Tibial nerve (tissue), 4 donors: ENCODE measurements at places on chromosomes 4 and X. TPM values are rescaled to one million over a fixed set of nuclear protein-coding genes. Genes with fewer than 3 reads are reported as not detected.

The ADAM29 gene
- not detected for total RNA-seq

DNA sequence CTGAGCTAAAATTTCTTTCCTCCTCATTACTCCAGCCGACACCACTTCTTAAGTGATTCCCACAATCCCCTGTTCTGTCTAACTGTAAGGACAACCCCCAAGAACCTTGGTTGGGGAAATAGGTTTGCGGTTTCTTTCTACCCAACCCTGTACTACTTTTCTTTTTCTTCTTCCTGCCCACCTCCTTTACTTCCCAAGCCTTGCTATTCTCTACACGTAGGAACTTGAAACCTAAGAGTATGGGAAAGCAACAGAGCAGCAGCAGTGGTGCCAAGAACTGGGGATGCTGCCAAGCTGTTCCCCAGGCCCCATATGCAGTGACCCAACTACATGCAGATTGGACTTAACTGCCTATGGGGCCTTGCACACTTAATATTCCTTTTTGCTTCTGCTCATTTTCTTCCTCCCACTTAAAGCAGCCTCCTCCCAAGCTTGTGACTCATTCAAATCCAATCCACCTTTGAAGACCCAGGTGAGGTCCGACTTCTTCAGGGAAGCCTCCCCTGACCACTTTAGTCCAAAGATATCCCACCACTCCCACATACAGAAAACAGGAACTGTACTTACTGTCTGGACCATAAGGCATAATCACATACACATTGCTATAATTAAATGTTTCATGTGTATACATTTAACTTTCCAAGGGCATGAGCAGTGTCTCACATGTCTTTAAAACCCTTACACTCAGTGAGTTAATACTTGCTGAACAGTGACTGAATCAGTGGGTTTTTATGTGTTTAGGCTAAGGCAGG, 1.7 kb downstream of the FAM120C start:
- no peak for DNase-seq

The HMX1 gene
- total RNA-seq: not detected

The ZDHHC9 gene
- 19.2 TPM for total RNA-seq

DNA sequence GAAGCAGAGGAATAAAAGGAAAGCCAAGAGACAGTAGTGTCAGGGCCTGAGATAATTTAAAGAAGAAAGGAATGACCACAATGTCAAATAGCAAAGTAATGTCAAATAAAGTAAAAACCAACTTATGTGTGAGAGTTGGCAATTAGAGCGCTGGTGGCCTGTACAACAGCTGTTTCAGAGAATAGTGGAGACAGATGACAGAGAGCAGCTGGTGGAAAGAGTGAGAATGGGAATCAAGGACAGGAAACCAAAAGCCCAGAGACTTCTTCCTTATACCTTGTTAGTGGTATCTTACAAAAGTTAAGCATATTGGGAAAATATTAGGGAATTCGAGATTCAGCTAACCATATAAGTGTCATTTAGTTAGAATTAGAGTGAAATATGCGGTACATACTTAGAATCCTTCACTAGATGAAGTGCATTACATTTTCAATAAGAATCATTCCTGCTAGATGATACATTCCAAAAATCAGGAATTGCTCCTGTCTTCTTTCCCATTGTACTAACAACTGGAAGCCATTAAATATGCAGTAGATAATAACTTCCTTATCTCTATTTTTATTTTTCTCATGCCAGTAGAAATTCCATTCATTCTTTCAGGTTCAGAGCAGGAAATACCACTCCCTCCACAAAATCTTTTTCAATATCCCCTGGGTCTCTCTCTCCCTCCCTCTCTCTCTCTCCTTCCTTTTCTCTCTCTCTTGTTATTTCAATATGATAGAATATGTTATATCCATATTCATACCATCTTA, 525.4 kb downstream of the CENPC start:
- no peak for DNase-seq

The SUPT20HL1 gene
- total RNA-seq: 0.42 TPM

DNA sequence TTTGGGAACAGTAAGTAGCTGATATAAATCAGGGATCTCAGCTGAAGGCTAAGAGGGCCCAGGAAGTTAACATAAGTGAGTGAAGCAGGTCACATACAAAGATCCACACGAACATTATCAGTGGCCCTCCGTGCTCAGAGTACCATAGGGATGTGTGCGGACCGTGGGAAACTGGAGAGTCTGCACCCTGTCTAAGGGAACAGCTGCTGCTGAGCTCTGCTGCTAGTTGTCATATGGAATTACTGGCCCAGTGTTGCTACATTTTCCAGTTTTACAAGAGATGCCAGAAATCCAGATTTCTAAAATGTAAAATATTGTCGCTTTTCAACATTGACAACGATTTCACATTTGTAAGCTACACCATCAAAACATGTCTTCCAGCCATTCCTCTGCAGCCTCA, 90.5 kb downstream of the RTL5 start:
- no peak for DNase-seq

GRCh38 chr4:83809581-83809980, 273.7 kb downstream of the GPAT3 start:
- DNase-seq: no peak

DNA sequence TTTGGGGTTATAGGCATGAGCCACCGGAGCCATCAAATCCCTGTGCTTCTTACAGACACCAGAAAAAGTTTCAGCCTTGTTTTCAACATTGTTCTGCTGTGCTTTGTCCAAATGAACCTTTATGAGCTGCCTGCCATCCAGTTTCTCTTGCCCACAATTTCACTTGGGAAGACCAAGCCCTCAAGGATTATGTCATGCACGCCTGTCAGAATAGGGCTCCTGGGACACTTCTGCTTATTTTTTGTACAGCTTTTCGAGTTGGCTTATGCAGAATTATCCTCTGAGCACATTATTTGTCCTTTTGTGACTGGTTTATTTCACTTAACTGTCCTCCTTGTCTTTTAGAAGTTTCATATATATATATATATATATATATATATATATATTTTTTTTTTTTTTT, 16.2 kb downstream of the UBE2K start:
- DNase-seq: no peak

The TRIM61 gene
- 1.0 TPM for total RNA-seq

GRCh38 chr4:88583631-88584470, 8.4 kb upstream of the HERC3 start:
- no peak for DNase-seq

The PAGE4 gene
- not detected for total RNA-seq

DNA sequence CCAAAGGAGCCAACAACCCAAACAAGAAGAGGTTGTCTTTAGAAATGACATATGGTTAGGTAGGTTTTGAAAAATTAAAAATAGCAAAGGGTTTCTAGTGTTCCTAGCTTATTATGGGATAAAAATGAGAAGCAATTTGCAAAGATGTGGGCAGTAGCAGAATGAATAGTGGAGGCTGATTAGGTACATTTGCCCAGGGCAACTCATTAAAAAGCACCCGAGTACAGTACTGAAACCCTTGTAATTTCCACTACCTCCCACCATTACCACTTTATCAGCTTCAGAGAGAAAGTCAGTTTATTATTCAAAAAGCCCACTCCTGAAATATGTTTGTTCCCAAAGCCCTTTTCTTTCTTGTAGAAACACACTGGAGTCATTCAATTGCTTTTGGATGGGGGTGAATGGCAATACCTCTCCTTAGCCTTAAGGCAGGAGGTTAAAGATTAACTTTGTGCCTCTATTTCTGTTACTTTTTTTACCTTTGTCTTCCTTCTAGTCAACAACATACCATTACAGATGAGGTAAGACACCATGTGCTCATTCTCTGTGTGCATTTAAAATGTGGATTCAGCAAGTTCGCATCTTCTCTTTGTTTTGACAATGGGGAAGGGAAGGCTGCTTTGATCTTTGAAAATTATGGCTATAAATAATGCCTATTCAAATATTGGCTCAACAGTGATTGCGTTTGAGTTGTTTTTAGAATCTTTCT, 353.8 kb upstream of the CASK start:
- no peak for DNase-seq

The ADGRL3 gene
- 51.3 TPM for total RNA-seq
